ENCODE measurements at places on chromosomes 12 and 14.

GRCh38 chr12:100758083-100758482 lies 36.5 kb upstream of the ANO4 start:
- no peak for DNase-seq

- no peak for DNase-seq
Measured at GRCh38 chr12:13094367-13094766, 9.1 kb downstream of the GSG1 start.

DNA sequence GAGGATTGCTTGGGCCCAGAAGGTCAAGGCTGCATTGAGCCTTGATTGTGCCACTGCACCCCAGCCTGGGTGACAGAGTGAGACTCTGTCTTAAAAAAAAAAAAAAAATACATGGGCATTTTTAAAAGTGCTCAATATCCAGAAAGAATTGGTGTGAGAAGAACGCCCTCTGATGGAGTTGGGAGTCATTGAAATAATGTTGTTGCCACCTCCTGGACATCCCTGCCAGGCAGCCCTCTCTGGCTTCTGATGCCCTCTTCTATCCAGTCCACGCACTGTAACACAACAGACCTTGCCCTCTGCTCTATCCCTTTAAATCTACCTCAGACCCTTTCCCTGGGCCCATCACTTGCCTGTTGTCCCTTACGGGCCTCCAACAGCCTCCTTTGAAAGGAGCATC lies 4.9 kb downstream of the PTGDR start:
- no peak for DNase-seq

GRCh38 chr14:81682134-81682533 lies 148.5 kb upstream of the SEL1L start:
- no peak for DNase-seq

DNA sequence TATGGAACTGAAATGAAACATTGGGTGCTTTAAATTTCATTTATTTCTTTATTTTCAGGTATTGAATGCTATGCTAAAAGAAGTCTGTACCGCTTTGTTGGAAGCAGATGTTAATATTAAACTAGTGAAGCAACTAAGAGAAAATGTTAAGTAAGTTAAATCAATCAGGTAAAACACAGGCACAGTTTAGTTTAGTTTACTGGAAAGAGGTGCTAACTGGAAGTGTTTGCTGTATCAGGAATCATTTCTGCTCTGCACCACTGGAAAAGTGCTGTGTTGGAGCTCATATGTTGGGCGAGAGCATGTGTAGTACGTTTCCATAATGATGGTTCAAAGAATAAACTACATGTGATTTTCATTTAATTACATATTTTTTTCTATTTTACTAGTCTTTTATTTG lies 16.7 kb downstream of the SRP54 start:
- DNase-seq, result no peak

- no peak for DNase-seq
Measured at GRCh38 chr14:24334431-24335291, at the start of gene ADCY4. ADCY4 (minus strand) TSS chr14:24335071; CDS start chr14:24334652, 419 bp downstream.

- no peak for DNase-seq
Measured at GRCh38 chr12:111570084-111570961, 28.8 kb downstream of the ATXN2 start.

DNA sequence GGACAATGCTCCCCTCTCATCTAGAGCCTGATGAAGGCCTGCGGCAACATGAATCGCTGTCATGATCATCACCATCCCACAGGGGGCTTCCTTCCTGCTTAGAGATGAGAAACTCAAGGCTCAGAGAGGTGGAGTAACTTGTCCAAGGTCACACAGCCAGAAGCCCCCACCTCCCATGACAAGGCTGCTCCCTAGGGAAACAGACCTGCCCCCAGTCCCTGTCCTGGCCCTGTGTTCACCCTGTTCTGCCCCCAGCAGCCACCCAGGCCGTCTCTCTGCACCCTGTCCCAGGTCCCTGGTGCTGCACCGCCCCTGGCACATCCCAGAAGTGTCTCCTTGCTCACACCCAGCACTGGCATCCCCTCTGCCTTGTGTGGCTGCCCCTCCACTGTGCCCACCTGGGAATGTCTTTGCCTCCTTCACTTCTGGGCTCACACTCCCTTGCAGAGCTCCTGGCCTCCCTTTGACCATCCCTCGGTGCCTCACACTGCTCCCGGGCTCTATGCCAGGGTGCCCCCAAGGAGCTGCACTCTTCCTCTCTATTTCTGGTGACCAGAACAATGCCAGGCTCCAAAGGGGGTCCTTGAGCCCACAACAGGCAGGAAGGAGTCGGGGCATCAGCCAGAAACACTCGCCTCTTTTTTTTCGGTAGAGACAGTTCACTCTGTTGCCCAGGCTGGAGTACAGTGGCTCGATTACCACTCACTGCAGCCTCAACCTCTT lies 70.5 kb downstream of the BCL11B start:
- DNase-seq, result no peak

- DNase-seq, result no peak
Measured at GRCh38 chr14:78933166-78933565, 763.0 kb downstream of the NRXN3 start.

DNA sequence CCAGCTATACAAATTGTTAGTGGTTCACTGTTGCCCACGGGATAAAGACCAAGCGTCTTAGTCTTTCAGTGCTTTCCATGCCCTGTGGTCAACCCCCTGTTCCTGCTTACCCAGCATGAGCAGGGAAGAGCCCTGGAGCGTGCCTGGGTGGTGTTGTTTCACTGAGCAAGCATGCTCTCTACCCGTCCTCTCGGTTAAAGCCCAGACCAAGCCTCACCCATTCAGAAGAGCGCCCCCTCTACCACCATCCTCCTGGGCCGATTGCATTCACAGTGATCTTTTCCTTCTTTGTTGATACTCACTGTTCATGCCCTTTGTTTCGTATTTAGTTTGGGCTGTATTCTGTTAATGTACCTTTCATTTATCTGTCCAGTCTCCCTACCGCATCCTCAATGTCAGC lies 25.1 kb downstream of the DYRK4 start:
- no peak for DNase-seq

- no peak for DNase-seq
Measured at GRCh38 chr14:54285030-54285429, 111.8 kb upstream of the CDKN3 start.

DNA sequence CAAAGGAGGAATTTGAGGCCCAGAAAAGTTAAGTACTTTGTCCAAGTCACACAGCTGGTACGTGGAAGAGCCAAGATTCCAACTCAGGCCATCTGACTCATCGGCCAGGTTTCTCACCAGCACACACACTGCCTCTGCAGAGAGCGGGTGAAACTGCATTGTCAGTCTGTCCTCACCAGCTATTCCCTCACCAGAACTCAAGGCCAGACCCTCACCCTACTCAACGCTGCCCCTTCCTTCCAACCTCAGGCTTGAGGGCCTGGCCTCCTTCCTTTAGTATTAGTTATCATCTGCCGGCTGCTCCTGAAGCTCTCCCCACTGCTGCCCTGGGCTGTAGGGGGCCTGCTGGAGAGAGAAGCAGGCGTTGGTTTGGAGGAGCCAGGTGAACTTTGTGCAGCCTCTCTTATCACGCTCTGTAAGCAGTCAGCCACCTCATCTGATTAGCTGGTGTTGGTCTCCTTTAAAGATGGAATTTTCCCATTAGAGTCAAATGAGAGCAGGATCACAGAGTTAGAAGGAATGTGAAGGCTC lies 16.6 kb upstream of the PLEK2 start:
- no peak for DNase-seq

DNA sequence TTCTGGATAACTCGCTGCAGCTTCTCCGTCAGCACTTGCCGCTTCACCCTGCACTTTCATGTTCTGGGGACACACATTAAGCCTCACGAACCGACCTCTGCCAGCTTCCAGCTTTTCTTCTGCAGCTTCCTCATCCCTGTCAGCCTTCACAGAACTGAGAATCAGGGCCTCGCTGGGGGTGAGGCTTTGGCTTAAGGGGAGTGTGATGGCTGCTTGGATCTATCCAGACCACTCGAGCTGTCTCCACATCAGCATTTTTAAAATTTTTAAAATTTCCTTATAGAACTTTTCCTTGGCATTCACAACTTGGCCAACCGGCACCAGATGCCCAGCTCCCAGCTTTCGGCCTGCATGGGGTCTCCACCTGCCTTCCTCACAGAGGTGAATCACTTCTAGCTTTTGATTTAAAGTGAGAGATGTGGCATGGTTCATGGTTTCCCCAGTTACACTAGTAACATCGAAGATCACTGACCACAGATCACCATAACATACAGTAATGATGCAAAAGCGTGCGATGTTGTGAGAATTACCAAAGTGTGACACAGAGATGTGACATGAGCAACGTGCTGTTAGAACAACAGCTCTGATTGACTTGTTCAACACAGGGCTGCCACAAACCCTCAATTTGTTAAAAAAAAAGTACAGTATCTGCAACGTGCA lies 139.1 kb upstream of the C14orf180 start:
- no peak for DNase-seq

DNA sequence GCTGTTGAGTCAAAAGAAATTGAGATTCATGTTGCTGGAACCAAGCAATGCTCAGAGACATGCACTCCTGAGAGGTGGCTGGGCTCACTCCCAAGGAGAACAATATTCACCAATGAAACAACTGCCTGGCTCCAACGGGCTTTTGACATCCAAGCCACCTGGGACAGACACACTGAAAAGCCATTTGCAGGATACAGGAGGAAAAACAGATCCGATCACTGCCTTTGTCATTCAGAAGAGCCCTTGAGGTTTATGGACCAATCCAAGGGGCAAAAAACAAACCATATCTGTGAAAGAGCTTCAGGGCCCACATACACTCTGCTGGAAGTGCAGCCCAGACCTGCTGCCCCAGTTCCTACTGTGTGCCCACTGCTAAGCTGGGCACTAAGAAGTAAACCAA lies 277.5 kb downstream of the NUAK1 start:
- no peak for DNase-seq

- DNase-seq, result no peak
Measured at GRCh38 chr12:46360908-46361666, 11.5 kb downstream of the SLC38A2 start.

Data from C1 segment of cervical spinal cord (tissue), 14 donors.